ENCODE measurements at places on chromosomes 1 and 21. TPM values are rescaled to one million over a fixed set of nuclear protein-coding genes. Genes with fewer than 3 reads are reported as not detected.

DNA sequence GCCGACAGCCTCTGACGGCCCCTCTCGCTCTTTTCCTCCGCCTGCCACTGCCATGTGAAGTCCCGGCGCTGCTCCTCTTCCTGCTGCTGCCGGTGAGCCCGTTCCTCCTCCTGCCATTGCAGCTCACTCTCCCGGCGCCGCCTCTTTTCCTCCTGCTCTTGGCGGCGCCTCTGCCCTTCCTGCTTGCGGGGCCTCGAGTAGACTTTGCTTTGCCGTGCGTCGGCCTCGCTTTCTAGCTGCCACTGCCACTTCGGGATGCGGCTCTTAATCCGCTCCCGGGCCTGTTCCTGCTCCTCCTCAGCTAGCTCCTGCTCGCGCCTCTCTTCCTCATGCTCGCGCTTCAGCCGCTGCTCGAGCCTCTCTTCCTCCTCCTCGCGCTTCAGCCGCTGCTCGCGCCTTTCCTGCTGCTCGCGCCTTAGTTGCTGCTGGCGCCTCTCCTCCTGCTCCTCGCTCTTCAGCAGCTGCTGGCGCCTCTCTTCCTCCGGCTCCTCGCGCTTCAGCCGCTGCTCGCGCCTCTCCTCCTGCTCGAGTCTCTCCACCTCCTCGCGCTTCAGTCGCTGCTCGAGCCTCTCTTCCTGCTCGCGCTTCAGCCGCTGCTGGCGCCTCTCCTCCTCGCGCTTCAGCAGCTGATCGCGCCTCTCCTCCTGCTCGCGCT lies 4.3 kb downstream of the TCHH start:
- DNase-seq, result no peak

SPRR2A gene
- polyA plus RNA-seq, result not detected

DNA sequence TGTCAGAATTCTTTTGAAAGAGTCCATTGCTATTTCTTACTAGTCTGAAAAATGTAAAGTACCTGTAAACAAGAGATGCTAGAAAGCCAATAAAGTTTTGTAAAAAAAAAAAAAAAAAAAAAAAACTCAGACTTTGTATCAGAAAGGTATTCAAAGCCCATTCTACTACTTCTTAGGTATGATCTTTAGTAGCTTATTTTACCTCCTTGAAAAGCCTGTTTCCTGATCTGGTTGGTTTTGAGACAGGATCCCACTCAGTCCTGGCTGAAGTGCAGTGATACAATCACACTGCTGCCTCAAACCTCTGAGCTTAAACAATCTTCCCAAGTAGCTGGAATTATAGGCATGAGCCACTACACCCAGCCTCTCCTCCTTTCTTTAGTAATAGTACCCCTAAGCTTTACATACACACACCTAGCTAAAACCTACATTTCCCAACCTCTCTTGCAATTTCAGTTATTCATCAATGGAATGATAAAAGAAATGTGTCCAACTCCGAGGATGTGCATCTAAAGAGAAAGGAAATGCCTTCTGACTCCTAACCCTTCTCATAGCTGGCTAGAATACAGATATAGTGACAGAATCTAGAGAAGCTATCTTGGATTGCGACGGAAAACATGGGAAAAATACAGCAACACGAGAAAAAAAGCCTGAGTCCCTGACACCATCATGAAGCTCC lies 30.6 kb downstream of the EPS15 start:
- no peak for DNase-seq

- no peak for DNase-seq
These were observed 321.0 kb upstream of the LRRC7 start for GRCh38 chr1:69246710-69247109.

DNA sequence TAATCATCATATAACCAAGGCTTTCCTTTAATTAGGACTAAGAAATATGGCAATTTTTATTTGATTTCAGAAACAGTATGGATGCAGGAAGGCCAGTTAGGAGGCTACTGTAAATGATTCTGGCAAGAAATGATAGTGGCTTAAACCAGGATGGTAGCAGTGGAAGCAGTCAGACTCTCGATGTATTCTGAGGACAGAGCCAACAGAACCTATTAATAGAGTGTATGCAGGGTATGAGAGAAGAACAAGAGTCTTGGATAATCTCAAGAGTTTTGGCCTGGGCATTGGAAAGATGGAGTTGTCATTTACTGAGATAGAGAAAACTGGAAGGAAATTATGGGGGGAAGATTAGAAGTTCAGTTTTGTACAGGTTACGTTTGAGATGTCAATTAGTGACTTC lies 73.3 kb upstream of the GNG4 start:
- no peak for DNase-seq

LCE2A gene
- not detected for polyA plus RNA-seq

TNFSF4 gene
- polyA plus RNA-seq, result 1.7 TPM

DNA sequence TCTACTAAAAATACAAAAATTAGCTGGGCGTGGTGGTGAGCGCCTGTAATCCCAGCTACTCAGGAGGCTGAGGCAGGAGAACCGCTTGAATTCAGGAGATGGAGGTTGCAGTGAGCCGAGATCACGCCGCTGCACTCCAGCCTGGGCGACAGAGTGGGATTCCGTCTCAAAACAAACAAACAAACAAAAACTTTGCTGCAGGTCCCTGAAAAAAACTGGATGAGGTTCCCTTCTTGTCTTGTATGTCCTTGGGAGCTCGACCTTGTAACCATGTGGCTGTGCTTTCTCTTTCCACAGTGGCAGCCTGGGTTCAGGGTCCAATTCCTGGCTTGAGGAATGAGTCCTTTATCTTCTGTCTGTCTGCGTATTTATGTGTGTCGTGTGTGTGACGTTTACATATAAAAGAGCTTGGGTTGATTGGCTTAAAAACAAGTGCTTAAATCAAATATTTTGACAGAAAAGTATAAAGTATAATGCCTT lies 18.0 kb upstream of the COX20 start:
- no peak for DNase-seq

GRCh38 chr1:51242546-51242945 lies 6.5 kb downstream of the RNF11 start:
- DNase-seq, result no peak

SHE gene
- 11.2 TPM for polyA plus RNA-seq

GRCh38 chr1:111717450-111717849 lies 21.7 kb downstream of the INKA2 start:
- no peak for DNase-seq

- DNase-seq, result no peak
These were observed 22.7 kb downstream of the UTP25 start for GRCh38 chr1:209850342-209850979.

- DNase-seq, result no peak
These were observed 2.2 kb downstream of the CLIC6 start for GRCh38 chr21:34670962-34671348.

DNA sequence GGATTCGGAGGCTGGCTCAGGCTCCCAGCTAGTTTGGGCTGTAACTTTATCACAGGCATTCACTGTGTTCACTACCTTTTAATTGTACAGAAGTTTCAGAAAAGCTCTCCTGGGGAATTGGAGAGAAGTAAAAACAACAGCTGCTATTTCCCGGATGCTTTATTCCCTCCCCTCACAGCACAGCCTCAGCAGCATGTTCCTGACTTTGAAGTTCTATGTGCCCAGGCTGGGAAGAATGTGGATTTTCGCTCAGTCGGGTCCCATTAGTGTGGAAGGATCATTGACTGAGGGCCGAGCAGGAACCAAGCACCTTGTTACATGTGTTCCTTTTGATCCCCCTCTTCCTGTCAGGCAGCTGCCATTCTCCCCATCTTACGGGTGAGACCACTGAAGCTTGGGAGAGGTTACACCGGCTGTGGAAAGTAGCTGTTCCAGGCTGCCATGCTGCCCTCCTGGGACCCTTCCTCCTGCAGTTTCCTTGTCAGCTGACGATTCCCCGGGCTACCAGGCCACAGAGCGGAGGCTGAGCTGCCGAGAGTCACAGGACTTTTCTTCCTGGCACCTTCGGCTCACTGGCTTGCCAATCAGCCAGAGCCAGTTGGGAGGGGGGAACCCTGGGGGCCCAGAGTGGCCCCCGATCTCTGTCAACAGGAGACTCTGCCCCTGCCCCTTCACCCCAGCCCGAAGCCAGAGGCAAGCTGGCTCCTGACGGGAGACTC lies 223.1 kb upstream of the TMEM51 start:
- no peak for DNase-seq

DNA sequence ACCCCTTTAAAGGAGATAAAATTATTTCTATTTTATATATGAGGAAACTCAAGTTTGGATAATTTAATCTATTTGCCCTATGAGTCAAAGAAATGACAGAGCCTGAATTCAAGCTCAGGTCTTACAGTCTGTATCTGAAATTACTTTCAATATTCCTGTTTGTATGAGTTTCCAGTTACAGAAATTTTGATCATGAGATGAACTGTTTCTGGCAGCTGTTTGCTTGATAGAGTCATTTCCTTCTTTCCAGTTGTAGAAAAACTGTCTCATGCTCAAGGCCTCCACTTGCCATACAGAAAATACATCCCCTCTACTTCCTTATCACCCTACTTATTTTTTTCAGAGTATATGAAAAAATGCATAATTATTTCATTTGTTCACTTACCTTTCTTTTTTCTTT lies 87.6 kb downstream of the PTPRC start:
- no peak for DNase-seq

DNA sequence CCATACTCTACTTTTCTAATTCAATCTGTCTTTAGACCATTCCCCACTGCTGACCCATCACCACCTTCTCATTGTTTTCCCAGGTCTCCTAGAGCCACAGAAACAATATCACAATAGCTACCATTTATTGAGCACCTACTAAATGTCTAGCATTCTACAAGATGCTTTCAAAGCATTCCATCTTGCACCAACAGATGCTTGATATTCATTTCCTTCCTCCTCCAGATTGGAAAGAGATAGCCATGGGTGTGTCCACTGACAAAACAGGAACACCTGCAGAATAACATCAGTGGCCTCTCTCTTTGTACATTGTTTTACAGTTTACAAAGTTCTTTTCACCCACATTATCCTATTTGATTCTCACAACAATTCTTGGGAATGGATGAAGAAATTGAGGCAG lies 2.2 kb downstream of the RAB3B start:
- DNase-seq, result no peak

GRCh38 chr1:90313778-90314177 lies 318.9 kb downstream of the ZNF326 start:
- no peak for DNase-seq

RSPH1 gene
- polyA plus RNA-seq, result 15.3 TPM

- no peak for DNase-seq
These were observed 17.0 kb downstream of the C1orf159 start for GRCh38 chr1:1098681-1099421.

KLF17 gene
- polyA plus RNA-seq, result not detected

DNA sequence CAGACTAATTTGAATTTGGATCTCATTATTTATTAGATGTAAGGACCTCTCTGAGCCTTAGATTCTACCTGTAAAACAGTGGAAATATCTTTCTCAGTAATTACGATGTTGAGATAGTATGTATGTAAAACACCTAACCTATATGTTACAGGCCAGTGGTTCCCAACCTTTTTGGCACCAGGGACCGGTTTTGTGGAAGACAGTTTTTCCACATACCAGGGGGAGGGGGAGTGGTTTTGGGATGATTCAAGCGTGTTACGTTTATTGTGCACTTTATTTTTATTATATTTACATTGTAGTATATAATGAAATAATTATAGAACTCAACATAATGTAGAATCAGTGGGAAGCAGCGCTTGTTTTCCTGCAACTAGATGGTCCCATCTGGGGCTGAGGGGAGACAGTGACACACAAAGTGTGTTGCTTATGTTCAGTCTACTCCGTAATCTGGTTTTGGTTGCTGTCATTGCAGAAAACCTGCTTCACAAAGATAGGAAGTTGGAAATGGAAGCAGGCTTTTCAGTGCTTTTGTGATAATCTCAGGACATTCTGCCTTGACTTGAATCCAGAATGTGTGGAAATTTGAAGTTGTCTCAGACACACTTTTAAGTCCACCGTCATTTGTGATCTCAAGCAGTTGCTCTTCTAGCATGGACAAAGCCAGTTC lies 12.8 kb downstream of the XPR1 start:
- DNase-seq, result no peak

ATP6V1G3 gene
- 9.6 TPM for polyA plus RNA-seq

IL6R gene
- polyA plus RNA-seq, result 6.0 TPM

- DNase-seq, result no peak
These were observed 136.8 kb upstream of the IRF2BP2 start for GRCh38 chr1:234746798-234747196.

OR6N2 gene
- not detected for polyA plus RNA-seq
